ENCODE measurements at places on chromosomes 6 and 20.

- no peak for DNase-seq
Observed at GRCh38 chr6:18053078-18053477, 65.6 kb upstream of the KIF13A start.

- DNase-seq, result no peak
Observed at GRCh38 chr6:9511157-9511556, 903.7 kb downstream of the TFAP2A start.

DNA sequence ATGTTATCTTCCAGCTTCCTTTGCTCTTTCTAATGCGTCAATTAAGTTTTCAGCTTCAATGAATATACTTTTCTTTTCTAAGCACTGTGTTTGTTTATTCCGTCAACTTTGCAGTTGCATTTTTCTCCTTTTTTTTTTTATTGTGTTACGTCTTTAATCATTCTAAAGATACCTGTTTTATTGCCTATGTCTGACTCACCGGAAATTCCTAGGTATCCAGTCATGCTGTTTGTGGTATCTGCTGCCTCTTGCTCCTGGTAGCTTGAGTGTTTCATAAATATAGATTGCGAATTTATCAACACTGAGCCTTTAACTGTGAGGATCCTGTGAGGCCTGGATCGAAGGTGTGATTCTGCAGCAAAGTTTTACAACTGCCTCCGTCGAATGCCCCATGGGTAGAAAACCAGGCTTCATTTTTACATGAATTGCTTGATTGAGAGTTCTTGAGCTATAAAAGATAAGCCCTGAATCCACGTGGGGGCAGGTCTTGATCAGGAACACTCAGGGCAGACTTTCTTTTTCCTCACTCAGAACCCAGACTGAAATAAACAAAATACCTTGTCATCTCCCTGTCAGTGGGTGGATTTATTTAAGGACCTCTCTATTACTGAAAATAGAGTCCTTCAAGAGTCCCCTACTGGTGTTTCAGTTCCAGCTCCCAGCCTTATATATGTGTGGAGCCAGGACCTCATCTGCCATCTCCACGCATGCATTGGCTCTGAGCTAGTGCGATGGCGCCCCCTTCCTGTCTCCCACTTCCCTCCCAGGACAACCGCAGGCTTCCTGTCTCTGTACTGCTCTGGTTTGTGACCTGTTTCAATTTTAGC, 60.1 kb upstream of the LRRC1 start:
- peak; percentile 1 for DNase-seq

DNA sequence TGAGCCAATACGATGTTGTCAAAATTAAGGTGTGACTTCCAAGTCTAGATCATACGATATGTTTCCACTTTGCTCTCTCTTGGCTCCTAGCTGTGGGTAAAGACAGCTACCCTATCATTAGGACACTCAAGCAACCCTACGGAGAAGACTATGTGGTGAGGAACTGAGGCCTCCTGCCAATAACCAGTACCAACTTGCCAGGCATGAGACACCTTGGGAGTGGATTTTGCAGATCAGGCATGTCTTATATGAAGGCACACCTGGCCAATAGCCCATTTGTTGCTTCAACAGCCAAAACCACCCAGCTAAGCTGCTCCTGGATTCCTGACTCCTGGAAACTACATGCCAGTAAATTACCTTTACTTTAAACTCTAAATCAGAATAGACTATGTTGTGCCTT, 863.4 kb downstream of the DHX35 start:
- DNase-seq, result no peak

GRCh38 chr6:30350524-30350923, 5.6 kb downstream of the RPP21 start:
- no peak for DNase-seq

DNA sequence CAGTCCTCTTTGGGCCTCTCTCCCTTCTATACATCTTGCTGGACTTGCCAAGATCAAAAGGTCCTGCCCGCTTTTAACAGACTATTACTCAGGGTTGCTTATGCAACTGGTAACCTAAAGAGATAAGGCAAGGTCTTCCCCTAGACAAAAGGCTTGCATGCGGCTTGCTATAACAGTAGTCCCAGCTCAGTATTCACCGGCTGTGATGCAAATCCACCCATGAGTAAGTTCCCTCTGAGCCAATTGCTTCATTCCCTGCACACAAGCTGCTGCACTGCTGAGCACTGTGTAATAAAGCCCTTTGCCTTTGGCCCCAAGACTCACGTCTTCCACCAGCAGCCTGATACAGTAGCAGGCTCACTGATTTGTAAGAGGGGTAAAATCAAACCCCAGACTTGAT, 363.8 kb downstream of the PRKN start:
- no peak for DNase-seq

GRCh38 chr20:57894096-57894495, 184.3 kb upstream of the PMEPA1 start:
- no peak for DNase-seq

DNA sequence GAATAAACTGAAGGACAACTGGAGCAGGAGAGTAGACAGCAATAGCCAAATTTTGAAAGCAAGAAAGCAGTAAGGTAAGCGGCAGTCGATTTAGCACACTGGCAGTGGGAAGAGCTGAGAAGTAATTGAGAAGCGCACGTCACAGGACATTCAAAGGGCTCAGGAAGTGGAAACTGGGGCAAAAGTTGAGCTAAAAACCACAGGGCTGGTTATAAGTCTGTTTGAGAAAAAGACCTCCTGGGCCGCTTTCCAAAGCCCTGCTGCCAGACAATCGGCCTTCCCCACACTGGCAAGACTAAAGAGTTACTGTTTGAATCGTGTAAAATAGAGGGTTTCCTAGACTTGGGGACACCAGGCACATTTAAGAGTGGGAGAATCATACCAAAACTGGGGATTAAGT, 161.4 kb downstream of the DNAH8 start:
- peak; percentile 37 for DNase-seq

DNA sequence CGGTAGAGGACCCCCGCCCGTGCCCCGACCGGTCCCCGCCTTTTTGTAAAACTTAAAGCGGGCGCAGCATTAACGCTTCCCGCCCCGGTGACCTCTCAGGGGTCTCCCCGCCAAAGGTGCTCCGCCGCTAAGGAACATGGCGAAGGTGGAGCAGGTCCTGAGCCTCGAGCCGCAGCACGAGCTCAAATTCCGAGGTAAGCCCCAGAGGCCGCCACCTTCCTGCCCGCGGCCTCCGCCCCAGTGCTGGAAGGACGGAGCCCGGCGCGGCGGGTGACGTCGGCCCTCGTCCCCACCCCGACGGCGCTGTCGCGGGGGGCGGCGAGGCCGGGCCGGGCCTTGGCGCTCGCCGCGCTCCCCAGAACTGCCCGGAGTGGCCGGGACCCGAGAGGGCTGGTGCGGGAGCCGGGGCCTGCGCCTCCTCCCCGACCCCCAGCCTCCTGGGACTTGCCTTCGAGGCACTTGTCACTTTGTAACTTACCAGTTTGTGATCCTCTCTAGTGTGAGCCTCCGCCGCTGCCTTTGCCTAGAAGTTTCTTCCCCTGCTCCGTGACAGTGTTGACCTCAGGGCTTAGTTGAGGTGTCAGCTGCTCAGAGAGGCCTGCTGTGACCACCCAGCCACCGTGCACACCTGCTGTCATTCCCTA, 417 bp downstream of the VAPB start:
- peak; percentile 7 for DNase-seq

DNA sequence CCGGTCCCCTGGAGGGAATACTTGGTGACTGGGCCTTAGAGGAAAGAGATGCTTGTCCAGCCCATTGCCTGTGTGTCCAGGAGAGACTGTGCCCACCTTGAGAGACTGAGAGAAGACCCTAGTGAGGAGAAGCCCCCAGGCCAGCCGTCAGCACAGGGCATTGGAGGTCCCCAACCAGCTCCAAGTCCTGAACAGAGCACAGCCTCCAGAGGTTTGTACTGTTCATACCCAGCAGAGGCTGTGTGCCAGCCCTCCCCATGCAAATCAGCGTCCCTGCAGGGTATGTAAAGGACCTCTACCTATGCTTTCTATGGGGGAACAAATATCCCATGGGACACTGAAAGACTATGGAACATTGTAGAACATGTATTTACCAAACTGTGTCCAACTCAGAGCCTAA, 8.4 kb downstream of the HLA-E start:
- no peak for DNase-seq

DNA sequence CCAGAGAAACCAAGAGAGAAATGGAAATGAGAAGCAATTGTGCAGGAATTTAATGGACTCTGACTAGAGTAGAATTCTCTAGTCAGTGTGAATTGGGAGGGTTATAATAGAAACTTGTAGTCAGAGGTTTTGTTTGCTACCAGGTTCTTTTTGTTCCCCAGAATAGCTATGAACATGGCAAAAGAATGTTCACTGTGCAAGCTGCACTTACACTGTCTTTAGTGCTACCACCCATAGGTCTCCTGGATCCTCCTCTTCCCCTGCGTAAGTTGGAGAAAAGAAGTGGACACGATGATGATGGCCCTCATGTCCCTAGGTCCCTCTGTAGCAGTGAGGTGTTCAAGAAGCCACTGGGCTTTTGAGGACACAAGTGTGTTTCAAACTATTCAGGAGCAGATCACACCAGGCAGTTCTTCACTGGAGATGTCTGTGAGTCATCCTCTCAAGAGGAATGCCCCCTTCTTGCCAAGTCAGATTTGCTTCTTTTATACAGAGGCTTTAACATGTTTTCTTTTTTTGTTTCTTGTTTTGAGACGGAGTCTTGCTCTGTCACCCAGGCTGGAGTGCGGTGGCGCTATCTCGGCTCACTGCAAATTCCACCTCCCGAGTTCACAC, 47.6 kb upstream of the SMIM8 start:
- no peak for DNase-seq

DNA sequence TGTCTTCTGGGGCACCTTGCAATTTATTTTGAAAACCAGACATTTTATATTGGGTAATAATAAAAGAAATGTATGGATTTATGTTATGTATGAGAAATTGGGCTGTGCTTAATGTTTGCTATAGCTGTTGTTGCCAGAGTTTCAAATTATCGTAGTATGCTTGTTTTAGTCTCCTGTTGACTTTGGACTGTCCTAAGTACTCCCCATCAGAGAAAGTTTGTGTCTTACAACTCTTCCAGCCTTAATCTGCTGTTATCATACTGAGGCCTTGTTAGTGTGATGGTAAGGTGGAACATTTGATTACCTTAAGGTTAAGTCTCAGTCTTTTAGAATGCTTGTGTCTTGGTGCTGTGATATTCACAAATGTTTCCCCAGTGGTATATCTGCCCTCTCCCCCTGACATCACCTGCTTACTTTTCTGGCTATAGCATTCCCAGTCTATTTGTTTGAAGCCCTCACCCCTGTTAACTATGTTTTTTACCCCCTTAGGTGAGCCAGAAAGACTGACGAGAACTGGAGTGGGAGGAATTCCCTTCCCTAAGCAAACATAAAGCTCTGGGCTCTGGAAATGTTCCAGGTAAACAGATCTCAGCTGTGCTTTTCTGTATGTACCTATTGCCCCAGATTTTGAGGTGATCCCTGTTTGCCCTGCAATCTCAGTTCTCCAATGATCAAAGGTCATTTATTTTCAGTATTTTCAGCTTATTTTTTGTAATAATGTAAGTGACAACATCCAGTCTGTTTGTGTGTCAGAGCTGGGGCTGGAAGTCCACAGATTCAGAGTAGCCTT, 581.1 kb upstream of the CITED2 start:
- DNase-seq, result no peak

GRCh38 chr6:5656226-5656625, 350.5 kb downstream of the NRN1 start:
- no peak for DNase-seq

- no peak for DNase-seq
Observed at GRCh38 chr6:151075527-151075926, 164.2 kb upstream of the AKAP12 start.

- no peak for DNase-seq
Observed at GRCh38 chr6:56690519-56691285, 48.0 kb upstream of the DST start.

DNA sequence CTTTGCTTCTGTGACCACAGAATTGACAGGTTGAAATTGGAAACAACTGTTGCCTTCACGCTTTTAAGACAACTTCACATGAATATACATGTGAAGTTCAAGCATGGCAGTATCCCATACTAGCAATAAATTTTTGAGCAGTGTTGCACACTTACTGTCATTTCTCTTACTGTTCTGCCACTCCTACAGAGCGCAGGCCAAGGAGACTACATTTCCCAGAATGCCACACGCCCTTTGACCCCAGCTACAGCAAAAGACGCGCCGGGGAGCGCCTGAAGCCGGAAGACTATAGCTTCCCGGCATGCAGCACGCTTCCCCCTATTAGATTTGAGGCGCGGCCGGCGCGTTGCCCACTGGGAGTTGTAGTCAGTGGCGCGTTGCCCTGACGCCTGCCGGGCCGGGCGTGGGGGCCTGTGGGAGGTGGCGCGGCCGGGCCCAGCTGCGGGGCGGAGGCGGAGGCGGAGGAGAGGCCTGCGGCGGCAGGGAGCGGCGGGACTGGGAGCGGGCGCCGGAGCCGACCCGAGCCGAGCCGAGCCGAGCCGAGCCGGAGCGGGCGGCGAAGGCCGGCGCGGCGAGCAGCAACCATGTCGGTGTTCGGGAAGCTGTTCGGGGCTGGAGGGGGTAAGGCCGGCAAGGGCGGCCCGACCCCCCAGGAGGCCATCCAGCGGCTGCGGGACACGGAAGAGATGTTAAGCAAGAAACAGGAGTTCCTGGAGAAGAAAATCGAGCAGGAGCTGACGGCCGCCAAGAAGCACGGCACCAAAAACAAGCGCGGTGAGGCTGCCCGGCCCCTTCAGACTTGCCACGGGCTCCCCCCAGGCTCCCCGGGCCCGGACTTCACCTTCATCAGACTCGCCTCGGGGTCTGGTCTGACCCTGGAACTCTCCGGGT, at the start of gene CHMP4B:
TSS of gene CHMP4B (plus strand) at position 464 of the 891 bp plus-strand sequence. CDS start at position 585, 121 bp downstream.
- DNase-seq, result peak; percentile 98

- peak; percentile 23 for DNase-seq
Observed at GRCh38 chr6:137261761-137262160, 42.6 kb upstream of the IFNGR1 start.
